AG08395 (cell line): ENCODE measurements at places on chromosomes 2 and 18.

GRCh38 chr2:125167820-125168219 is 1142.7 kb downstream of the CNTNAP5 start:
- DNase-seq: peak; percentile 30

DNA sequence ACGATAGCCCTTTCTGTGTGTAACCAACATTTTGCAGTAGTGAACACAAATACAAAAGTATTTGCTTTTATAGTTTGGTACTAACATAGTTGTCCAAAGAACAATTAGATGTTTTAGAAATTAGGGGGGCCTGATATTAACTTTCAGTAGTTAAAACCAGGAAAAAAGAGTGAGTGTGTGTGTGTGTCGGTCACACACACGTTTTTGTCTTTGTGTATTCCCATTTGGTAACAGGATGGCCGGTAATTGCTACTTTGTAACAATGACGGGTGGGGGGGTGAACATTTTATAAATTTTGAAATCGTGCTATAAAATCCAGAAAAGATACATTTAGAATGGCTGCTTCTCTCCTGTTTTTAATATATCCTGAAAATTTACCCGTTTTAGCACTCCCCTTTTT is 1.5 kb downstream of the PPIG start:
- DNase-seq: no peak

- DNase-seq: peak; percentile 82
Measured at GRCh38 chr18:13382366-13382953, 163.9 kb downstream of the LDLRAD4 start.

- DNase-seq: no peak
Measured at GRCh38 chr2:98634406-98635092, 26.2 kb downstream of the UNC50 start.

- DNase-seq: no peak
Measured at GRCh38 chr18:51191128-51191717, 6.3 kb downstream of the MEX3C start.

DNA sequence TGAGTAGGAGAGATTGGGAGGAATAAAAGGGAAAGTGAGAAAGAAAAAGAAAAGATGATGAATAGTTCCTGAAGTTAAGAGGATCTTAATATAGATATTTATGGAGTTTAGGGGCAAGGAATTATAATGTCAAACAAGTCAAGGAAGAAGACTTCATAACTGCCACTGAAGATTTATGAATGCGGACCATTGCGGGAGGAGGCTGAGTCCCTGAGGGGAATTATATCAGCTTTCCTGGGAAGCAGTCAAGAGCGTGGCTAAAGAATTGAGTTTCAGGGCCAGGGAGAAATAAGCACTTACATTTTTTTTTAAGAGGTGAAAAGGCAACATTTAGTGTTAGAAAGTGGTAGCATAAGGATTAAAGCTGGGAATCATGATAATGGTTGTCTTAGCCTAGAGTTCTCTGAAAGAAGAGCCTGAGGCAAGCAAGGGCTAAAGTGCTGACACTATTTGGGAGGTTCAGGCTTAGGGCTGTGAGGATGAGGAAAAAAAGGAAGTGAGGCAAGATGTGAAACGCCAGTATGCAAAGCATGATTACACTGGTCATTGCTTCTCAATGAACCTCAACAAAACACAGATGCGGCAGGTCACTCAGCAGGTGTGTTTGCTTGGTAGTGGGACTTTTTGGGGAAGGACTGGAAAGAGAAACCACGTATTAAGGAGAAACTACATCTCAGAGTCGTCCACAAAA is 217.1 kb downstream of the SLC4A3 start:
- DNase-seq: no peak

DNA sequence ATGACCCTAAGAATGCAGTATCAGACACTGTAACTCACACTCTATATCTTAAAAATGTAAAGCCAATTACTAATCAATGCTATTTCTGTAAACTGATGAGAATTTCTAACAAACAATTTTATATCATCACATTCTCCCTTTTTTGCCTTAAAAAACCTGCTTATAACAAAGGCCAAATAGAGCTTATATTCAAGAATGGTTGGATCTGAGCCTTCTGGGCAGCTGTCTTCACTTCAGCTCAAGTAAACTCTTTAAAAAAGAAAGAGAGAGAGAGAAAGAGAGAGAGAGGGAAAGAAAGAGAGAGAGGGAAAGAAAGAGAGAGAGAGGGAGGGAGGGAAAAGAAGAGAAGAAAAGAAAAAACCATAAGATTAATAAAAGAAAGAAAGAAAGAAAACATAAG is 231.8 kb downstream of the KCNE4 start:
- no peak for DNase-seq

GRCh38 chr18:55433648-55434047 is 154.3 kb downstream of the TCF4 start:
- no peak for DNase-seq

GRCh38 chr2:219045937-219046550 is 4.7 kb upstream of the CFAP65 start:
- peak; percentile 60 for DNase-seq

GRCh38 chr2:904246-905024 is 46.2 kb upstream of the SNTG2 start:
- no peak for DNase-seq

DNA sequence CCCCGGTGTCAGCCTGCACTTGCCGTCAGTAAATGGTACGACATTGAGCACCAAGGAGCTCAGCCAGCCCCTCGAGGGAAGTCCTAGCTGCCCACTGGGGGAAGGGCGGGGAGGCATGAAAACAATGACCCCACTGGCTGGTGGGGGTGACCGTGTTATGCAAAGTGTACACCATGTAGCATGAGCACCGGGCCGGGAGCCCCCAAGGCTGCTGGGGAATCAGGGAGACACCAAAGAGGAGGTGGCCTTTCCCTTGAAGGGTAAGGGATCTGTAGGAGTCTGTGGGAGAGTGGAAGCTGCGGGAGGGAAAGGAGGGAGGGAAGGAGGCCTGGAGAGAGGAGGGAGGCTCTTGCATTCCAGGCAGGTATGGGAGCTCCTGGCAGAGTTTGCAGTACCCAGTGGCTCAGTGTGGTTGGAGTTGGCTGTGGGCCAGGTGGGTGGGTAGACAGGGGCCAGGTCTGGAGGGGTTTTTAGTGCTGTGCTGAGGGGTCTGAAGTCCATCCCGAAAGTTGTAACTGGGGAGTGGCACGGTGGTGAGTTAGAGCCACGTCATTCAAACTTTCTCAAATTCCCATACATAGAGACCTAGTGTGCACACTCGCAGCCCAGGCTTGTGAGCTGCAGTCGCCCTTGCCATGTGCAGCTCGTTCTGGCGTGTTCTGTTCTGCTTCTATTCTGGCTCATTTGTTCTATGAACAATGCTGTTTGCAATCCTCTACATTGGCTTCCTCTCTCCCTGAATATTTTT is 22.4 kb downstream of the RRM2 start:
- DNase-seq: no peak

GRCh38 chr2:36650031-36650829 is 46.3 kb upstream of the VIT start:
- peak; percentile 76 for DNase-seq

GRCh38 chr2:29114586-29114945 is 649 bp upstream of the CLIP4 start:
- DNase-seq: no peak

DNA sequence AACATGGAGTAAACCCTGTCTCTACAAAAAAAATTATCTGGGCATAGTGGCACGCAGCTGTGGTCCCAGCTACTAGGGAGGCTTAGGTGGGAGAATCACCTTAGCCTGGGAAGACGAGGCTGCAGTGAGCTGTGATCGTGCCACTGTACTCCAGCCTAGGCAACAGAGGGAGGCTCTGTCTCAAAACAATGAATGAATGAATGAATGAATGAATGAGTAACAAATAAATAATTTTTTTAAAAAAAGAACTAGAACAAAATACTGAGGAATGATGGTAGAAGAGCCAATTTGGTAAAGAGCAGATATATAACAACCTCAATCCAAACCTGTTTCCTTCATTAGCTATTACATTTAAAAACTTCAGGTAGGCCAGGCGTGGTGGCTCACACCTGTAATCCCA is 60.1 kb downstream of the STRN start:
- no peak for DNase-seq

- DNase-seq: peak; percentile 74
Measured at GRCh38 chr2:220891405-220891804, 680.7 kb downstream of the EPHA4 start.

DNA sequence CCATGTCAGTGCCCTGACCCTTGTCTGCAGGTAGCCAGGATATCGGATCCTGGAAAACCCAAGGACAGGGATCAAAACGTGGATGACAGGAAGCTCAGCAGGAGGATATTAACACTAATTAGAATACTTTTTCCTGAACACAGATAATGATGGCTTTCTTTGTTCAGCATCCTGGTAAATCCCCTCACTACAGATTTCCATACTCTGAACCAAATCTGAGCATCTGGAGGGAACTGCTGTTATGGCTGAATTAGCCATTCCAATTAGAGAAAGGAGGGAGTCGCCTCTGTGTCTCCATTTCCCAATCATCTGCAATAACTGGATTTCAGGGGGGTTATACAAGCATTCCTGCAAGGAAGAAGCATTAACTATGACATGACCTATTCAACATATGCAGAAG is 24.4 kb downstream of the CXCR4 start:
- no peak for DNase-seq

DNA sequence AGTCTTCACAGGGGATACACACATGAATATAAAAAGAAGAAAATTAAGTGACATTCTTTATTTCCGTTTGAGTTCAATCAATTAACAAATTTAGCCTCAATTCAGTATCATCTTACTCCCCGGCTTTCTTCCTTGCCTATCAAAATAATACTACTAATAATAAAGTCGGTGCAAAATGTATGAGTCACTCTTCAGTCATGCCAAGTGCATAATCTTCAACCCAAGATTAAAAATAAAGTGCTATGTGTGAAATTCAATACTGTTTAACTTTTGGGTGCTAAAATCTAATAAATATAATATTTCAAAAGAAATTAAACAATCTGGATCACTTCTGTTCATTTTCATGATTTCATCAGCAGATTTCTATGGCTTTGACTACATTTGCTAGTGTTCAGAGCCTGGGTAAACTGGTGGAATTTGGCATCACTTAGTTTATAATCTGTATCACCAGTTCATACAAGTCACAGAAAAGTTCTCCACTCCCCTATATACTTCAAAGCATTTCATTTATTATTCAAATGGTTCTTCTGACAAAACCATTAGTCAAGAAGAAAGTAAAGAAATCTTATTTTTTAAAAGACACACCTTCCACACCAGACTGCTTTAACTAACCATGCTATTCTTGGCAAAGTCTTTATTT is 183.6 kb downstream of the THADA start:
- DNase-seq: no peak

GRCh38 chr2:43478412-43479086 is 117.3 kb downstream of the THADA start:
- DNase-seq: no peak

DNA sequence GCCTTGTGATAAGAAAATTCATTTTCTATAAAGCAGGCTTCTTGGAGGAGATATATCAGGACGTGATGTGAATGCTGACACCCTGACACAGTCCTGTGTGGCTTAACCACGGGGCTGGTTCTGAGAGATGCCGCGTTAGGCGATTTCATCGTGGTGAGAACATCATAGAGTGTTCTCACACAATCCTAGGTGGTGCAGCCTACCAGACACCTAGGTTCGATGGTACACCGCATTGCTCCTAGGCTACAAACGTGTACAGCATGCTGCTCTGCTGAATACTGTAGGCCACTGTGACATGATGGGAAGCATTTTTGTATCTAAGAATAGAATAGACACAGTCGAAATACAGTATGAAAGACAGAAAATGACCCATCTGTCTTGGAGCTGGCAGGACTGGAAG is 82.5 kb downstream of the TNFRSF11A start:
- no peak for DNase-seq

GRCh38 chr18:63487676-63488075 is 10.9 kb downstream of the SERPINB5 start:
- DNase-seq: no peak

- DNase-seq: no peak
Measured at GRCh38 chr2:226023946-226024345, 624.4 kb downstream of the NYAP2 start.

DNA sequence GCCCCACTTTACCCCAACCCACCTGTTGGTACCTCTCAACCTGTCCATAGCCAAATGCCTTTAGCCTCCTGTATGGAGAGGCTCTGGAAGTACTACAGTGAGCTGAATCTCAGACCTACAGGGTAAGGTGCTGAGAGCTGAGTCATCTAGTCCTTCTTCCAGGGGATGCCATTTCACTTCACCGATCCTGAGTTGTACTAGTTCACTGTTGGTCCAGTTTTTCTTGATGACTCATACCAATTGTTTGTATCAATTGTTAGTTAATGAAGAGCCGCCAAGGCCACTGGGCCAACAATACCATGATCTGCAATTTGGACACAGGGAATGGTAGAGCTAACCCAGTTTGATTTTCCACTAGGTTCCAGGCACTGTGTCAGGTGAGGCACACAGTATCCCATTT is 257.0 kb downstream of the CLIP4 start:
- no peak for DNase-seq

GRCh38 chr2:14806613-14807012 is 174.1 kb downstream of the LRATD1 start:
- no peak for DNase-seq

DNA sequence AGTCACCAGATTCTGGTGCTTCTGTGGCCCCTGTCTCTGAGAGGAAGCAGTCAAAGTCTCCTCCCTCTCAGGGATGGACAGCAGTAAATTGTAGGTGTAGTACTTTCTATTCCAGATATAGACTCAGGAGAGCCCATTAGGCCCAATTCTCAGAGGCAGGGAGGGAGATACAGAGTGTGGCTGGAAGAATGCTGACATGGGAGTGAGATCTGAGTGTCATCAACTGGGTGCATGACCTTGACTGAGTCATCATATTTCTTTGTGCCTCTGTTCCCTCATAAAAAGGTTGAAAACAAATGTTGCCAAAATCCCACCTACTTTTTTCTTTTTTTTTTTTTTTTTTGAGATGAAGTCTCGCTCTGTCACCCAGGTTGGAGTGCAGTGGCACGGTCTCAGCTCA is 506.1 kb downstream of the BCL11A start:
- DNase-seq: no peak

GRCh38 chr2:174180165-174180724 is 68.1 kb downstream of the OLA1 start:
- DNase-seq: no peak

GRCh38 chr2:151860613-151861146 is 32.5 kb upstream of the ARL5A start:
- DNase-seq: no peak

DNA sequence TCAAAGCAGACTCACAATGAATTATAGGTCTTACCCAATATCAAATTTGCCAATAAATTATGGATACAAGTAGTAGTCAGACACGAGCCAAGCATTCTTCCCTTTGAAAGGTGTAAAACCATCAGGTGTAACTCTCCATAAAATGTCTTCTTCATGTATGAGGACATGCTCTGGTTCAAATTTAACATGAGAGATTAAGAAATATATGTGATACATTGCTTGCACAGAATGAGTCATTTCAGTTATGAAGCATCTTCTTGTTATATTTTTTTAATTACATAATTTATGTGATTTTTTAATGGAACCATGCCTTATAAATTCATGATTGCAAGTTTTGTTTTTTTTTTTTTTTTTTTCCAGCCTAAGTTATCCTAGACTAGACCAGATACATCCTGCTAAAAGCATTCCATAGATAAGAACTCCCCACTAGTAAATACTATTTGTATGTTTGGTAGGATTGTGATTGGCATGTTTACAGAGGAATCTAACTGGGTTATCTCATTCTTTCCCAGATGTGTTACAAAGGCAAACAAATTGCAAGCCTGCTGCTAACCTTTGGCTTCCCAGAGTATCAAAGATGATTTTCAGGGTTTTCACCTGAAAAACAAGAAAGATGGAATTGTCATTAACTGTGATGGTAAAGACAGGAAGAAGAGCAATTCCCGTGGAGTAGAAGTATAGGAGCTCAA is 621.9 kb downstream of the XIRP2 start:
- DNase-seq: no peak
